ENCODE measurements at places on chromosomes 11 and 22.

- DNase-seq, result no peak
These were observed 18.6 kb downstream of the KCNC1 start for GRCh38 chr11:17753153-17753552.

DNA sequence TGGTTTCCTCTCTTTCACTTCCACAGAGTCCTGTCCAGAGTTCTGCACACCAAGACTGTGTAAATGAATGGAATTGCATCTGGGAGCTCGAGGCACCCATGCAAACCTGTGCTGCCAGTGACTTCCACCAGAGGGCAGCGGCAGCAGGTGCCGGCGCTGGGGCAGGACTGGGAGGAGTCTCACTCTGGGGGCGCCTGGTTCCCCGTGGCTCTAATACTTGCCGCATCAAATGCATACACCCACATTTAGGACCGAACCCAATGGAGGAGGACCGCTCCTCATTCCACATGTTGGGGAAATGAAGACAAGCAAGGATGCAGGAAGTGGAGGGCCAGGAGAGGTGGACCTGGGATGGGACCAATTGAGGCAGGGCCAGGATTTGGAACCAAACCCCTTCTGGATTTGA lies 1.1 kb upstream of the CD6 start:
- DNase-seq, result peak; percentile 22

GRCh38 chr11:94968334-94968958 lies 4.9 kb downstream of the CWC15 start:
- DNase-seq, result peak; percentile 32

DNA sequence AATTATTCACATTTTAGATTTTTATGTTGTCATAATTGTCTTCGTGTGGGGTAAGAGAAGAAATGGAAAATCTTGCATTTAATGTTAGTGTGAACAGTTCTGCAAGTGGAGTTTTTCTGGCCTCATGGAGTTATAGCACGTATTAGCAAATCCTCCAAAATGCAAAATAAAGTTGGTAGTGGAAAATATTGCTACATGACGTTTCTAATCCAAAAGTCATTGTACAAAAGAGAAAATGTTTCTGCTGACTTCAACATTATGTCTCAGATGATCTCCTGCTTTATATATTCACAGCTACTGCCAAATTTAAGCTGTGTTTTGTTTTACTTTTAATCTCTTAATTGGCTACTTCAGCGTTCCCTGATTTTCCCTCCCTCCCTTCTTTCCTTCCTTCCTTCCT lies 1804.0 kb upstream of the RAG2 start:
- DNase-seq, result no peak

DNA sequence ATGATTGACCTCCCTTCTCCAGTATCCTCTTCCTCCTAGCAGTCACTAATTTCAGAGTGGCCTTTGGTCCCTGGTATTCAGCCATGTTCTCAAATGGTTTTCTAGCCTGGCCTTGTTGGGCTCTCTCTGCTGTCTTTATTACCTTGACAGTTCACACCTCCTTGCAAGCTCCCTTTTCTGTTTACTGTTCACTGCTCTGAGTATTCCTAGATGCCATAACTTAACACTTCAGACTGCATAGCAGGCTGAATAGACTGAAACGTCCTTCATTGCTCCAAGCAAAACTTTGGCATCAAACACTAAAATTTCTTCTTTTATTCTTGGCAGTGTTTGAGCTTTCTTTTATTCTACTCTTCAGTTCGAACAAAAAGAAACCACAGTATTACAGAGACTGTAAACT lies 49.7 kb upstream of the SLC25A18 start:
- no peak for DNase-seq

- peak; percentile 35 for DNase-seq
These were observed 68.8 kb upstream of the SCUBE2 start for GRCh38 chr11:9160166-9160565.

GRCh38 chr11:64359712-64360445 lies 917 bp downstream of the RPS6KA4 start:
- DNase-seq, result no peak

GRCh38 chr11:120389693-120390584 lies 53.7 kb downstream of the ARHGEF12 start:
- DNase-seq, result peak; percentile 82

DNA sequence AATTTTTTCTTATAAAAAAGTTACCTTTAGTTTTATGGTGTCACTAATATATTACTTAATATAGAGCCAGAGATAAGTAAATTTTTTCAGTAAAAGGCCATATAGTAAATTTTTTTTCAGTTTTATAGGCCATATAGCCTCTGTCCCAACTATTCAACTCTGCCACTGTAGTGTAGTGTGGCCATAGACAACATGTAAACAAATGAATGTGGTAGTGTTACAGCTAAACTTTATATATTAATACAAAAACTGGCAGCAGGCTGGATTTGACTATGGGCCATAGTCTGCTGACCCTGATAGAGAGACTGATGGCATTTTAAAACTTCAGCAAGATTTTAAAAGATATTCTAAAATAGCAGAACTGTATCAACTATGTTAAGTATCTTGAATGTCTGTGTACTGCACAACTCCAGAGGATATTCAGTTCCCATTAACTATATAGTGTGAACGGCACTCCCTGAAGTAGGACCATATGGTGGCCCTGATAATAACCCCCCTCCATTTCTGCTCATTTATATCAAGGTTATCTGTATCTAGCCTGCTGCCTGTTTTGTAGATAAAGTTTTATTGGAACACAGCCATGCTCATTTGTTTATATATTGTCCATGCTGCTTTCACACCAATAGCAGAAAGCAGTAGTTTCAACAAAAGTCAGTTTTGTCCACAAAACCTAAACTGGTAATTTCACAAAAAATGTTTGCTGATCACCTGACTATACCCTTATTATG lies 71.6 kb downstream of the PRMT3 start:
- no peak for DNase-seq

GRCh38 chr11:12042215-12042676 lies 33.8 kb upstream of the DKK3 start:
- DNase-seq, result peak; percentile 97

Data from bronchial epithelial cell (primary cell).